Activated naive CD8-positive, alpha-beta T cell treated with anti-CD3 and anti-CD28 coated beads for 36 hours (primary cell): ENCODE measurements at places on chromosomes 3 and 15. TPM values are rescaled to one million over a fixed set of nuclear protein-coding genes. Genes with fewer than 3 reads are reported as not detected.

The NPAP1 gene
- total RNA-seq: not detected

GRCh38 chr15:78358102-78358870, 18.1 kb downstream of the CRABP1 start:
- no peak for DNase-seq
- H3K4me1 ChIP-seq: no peaks in the 10 kb centered on the region
- H3K4me3 ChIP-seq: no peak overlapping the region
- no peak overlapping the region for H3K27ac ChIP-seq
- H3K27me3 ChIP-seq: peaks cover 12% of the 10 kb centered on the region

The ARGFX gene
- not detected for total RNA-seq

The CLDN16 gene
- not detected for total RNA-seq

GRCh38 chr3:39290255-39290654, 10.4 kb upstream of the CX3CR1 start:
- no peak overlapping the region for H3K4me3 ChIP-seq
- H3K27ac ChIP-seq: no peak overlapping the region
- no peaks in the 10 kb centered on the region for H3K36me3 ChIP-seq
- no peaks in the 10 kb centered on the region for H3K27me3 ChIP-seq
- peaks cover 37% of the 10 kb centered on the region for H3K4me1 ChIP-seq
- no peak for DNase-seq

GRCh38 chr3:161274691-161275298, 53.7 kb downstream of the NMD3 start:
- no peaks in the 10 kb centered on the region for H3K4me1 ChIP-seq
- no peak overlapping the region for H3K4me3 ChIP-seq
- peak; percentile 31 for DNase-seq
- H3K27me3 ChIP-seq: no peaks in the 10 kb centered on the region
